ENCODE measurements at places on chromosomes 7 and 10.
A peak's percentile ranks its signal among the peaks of the same experiment; 100 is the strongest.

GRCh38 chr7:35694161-35694783 is 663 bp downstream of the HERPUD2 start:
- DNase-seq = no peak
- H3K4me3 ChIP-seq = peak overlapping the region; percentile 97
- peaks cover 29% of the 10 kb centered on the region for H3K27me3 ChIP-seq
- no peaks in the 10 kb centered on the region for H3K36me3 ChIP-seq

- no peaks in the 10 kb centered on the region for H3K36me3 ChIP-seq
- peaks cover 13% of the 10 kb centered on the region for H3K4me1 ChIP-seq
- H3K27me3 ChIP-seq = no peaks in the 10 kb centered on the region
- no peak overlapping the region for H3K4me3 ChIP-seq
- no peak overlapping the region for H3K27ac ChIP-seq
- no peak for DNase-seq
Observed at GRCh38 chr10:123635745-123636144, 30.4 kb upstream of the GPR26 start.

DNA sequence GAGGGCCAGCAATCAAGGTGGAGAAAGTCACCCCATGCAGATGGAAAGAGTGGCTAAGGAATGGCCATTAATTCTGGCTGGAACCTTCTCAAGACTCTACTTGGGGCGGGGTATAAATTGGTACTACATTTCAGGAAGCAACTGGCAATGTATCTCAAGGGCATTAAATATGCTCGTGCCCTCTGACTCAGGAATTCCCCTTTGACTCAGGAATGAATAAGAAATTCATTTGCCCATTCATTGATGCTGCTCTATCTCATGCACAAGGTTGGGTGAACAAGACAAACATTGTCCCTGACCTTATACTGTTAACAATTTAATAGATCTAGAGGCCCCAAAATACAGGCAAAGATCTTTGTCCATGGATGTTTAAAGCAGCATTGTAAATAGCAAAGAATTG is 188.1 kb downstream of the MYOF start:
- H3K4me3 ChIP-seq = no peak overlapping the region
- no peak overlapping the region for H3K27ac ChIP-seq
- no peak for DNase-seq
- peaks cover 9% of the 10 kb centered on the region for H3K4me1 ChIP-seq

- H3K27ac ChIP-seq = no peak overlapping the region
- no peaks in the 10 kb centered on the region for H3K27me3 ChIP-seq
- no peaks in the 10 kb centered on the region for H3K4me1 ChIP-seq
- DNase-seq = no peak
- no peaks in the 10 kb centered on the region for H3K36me3 ChIP-seq
Observed at GRCh38 chr10:49176310-49177268, 11.6 kb downstream of the TMEM273 start.

DNA sequence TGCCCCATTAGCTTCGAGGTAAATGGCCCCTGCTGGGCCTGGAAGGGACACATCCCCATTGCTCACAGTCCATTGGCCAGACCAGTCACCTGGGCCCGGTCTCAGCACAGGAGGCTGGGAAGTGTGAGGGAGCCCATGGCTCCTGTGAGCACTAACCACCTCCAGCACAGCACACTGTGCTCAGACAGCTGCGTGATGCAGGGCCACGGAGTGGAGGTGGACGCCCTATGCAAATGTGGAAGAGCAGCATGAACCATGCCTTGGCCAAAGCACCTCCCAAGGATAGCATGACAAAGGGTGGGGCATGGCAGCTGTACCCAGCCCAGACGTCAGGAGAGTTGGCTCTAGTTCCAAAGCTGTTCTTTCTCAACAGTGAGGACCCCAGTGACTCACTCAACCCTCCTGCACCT is 120.1 kb upstream of the ZMIZ1 start:
- DNase-seq = no peak
- H3K4me1 ChIP-seq = no peaks in the 10 kb centered on the region
- H3K4me3 ChIP-seq = no peak overlapping the region
- no peaks in the 10 kb centered on the region for H3K36me3 ChIP-seq
- no peak overlapping the region for H3K27ac ChIP-seq
- no peaks in the 10 kb centered on the region for H3K27me3 ChIP-seq

DNA sequence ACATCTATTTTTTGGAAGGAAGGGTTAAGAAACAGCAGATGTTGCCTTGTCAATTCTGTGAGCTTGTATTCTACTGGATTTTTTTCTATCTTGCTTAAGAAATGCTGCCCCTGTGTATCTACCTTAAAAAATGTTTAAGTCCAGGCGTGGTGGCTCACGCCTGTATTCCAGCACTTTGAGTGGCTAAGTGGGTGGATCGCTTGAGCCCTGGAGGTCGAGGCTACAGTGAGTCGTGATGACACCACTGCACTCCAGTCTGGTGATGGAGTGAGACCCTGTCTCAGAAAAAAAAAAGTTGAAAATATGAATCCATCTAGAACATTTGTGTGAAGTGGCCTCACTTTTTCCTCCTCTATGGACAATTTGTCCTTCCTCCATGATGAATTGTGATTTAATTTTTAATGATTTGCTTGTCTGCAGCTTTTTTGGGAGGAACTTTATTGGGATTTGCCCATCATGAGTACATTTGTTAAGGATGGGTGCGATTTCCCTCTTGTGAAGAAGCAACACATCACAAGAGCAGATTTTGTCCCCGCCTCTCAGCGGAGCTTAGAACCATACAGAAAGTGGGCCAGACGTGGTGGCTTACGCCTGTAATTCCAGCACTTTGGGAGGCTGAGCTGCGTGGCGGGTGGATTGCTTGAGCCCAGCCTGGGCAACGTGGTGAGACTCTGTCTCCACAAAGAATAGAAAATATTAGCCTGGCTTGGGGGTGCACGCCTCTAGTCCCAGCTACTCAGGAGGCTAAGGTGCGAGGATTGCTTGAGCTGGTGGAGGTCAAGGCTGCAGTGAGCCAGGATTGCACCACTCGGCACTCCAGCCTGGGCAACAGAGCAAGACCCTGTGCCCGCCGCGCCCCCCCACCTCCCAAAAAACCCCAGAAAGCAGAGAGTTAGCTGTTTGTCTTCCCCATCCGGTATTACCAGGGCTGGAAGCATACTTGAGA is 57.7 kb downstream of the DNAJB6 start:
- H3K4me1 ChIP-seq = peaks cover 5% of the 10 kb centered on the region
- H3K4me3 ChIP-seq = no peak overlapping the region
- H3K36me3 ChIP-seq = peaks cover 15% of the 10 kb centered on the region

- H3K27me3 ChIP-seq = no peaks in the 10 kb centered on the region
- DNase-seq = no peak
- no peaks in the 10 kb centered on the region for H3K36me3 ChIP-seq
Observed at GRCh38 chr7:121046893-121047468, 58.5 kb downstream of the CPED1 start.

DNA sequence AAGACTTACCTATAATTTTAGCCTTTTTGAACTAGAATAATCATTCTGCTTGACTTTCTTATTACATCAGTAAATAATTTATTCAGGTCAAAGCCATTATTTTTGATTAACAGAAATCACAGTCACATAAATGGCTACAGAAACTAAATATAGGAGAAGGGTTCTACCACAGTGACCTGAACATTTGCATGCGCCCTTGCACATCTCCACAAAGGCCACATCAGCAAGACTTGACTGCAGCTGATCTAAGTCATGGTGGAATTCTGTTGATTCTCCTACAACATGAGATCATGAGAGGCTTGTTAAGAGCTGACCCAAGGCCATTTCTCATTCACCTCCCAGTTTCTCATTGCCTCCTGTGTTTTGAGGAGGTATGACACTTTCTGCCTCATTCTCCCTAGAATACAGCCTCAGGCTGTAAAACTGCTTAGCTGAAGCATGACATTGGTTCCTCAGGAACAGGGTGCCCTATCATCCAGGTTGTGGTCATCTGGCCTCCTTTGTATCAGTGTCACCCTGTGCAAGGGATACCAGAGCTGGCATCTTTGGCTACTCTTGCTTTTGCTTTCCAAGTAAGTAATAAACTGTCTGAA is 6.7 kb upstream of the IMMP2L start:
- H3K27ac ChIP-seq = no peak overlapping the region
- no peaks in the 10 kb centered on the region for H3K27me3 ChIP-seq
- no peak overlapping the region for H3K4me3 ChIP-seq
- DNase-seq = no peak
- H3K36me3 ChIP-seq = peaks cover 7% of the 10 kb centered on the region

- no peaks in the 10 kb centered on the region for H3K27me3 ChIP-seq
- no peak for DNase-seq
- no peak overlapping the region for H3K4me3 ChIP-seq
- H3K27ac ChIP-seq = no peak overlapping the region
- H3K36me3 ChIP-seq = no peaks in the 10 kb centered on the region
Observed at GRCh38 chr10:14365266-14365665, 34.5 kb upstream of the FRMD4A start.

DNA sequence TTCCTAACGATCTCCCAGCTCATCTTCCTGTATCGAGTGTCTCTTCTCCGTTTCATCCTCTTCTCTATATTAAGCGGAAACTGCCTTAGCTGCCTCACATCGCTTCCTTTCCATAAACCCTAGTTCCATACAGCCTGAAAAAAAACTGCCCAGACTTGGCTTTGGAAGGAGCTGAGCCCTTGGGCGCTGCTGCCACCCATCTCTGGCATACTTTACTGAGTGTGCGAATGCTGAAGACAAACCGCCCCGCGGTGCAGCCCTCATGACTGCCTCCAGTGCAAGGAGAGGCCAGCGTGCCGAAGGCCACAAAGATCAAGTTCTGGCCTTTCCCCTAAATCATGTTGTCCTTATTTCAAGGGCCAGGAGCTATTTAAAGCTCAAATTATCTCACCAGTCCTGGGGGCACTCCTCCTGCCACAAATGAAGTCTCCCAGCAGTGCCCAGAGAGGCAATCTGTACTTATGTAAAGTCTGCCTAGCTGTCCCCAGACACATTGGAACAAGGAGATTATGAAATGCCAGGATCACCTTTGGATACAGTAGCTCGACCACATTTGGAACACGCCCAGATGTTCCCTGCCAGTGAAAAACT is 25.2 kb downstream of the YWHAG start:
- peaks cover 15% of the 10 kb centered on the region for H3K36me3 ChIP-seq
- DNase-seq = no peak
- H3K4me3 ChIP-seq = no peak overlapping the region
- H3K27ac ChIP-seq = peak overlapping the region; percentile 66
- H3K27me3 ChIP-seq = no peaks in the 10 kb centered on the region

- H3K27me3 ChIP-seq = no peaks in the 10 kb centered on the region
- H3K36me3 ChIP-seq = no peaks in the 10 kb centered on the region
- H3K4me1 ChIP-seq = no peaks in the 10 kb centered on the region
- no peak for DNase-seq
Observed at GRCh38 chr7:140035400-140036223, 27.1 kb downstream of the PARP12 start.

DNA sequence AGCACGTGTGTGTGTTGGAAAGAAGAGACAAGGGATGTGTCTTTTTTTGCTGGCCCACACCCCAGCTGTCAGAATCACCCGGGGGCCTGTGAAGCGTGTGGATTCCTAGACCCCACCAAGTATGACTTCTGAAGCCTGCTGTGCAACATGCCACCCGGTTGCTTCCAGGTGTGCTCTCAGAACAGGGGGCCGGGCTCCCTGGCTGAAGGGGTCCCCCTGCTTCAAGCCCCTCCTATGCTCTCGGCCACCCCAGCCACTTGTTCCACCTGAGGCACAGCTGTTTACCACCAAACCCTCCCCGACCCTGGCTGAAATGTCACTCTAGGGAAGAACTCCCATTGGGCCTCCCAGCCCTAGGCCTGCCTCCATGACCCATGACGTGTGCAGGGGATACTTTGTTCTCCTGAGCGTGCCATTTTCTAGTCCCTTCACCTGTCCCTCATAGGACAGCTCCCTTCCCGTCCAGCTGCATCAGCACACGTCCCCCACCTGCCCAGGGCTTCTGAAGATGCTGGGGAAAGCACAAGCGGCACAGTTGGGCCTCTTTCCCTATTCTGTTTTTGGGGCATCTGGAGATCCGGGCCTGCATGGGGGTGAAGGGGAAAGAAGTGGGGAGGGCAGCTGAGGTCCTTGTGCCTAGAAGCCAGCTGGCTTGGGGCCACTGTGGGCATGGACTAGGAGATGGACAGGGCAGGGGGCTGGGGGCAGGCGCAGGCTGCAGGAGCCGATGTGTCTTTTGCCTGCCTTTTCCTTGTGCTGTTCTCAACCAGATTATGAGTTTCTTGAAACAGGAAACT is 33.3 kb downstream of the CRHR2 start:
- no peak for DNase-seq
- H3K27ac ChIP-seq = no peak overlapping the region
- no peaks in the 10 kb centered on the region for H3K4me1 ChIP-seq
- no peaks in the 10 kb centered on the region for H3K36me3 ChIP-seq
- H3K27me3 ChIP-seq = no peaks in the 10 kb centered on the region

GRCh38 chr10:132392811-132393694 is 3.9 kb upstream of the PWWP2B start:
- H3K4me1 ChIP-seq = peaks cover 14% of the 10 kb centered on the region
- H3K27me3 ChIP-seq = peaks cover 5% of the 10 kb centered on the region
- no peaks in the 10 kb centered on the region for H3K36me3 ChIP-seq
- H3K4me3 ChIP-seq = no peak overlapping the region
- no peak overlapping the region for H3K27ac ChIP-seq

GRCh38 chr10:132564690-132565089 is 27.1 kb downstream of the INPP5A start:
- H3K36me3 ChIP-seq = no peaks in the 10 kb centered on the region
- no peaks in the 10 kb centered on the region for H3K4me1 ChIP-seq
- H3K27ac ChIP-seq = no peak overlapping the region
- H3K4me3 ChIP-seq = no peak overlapping the region

DNA sequence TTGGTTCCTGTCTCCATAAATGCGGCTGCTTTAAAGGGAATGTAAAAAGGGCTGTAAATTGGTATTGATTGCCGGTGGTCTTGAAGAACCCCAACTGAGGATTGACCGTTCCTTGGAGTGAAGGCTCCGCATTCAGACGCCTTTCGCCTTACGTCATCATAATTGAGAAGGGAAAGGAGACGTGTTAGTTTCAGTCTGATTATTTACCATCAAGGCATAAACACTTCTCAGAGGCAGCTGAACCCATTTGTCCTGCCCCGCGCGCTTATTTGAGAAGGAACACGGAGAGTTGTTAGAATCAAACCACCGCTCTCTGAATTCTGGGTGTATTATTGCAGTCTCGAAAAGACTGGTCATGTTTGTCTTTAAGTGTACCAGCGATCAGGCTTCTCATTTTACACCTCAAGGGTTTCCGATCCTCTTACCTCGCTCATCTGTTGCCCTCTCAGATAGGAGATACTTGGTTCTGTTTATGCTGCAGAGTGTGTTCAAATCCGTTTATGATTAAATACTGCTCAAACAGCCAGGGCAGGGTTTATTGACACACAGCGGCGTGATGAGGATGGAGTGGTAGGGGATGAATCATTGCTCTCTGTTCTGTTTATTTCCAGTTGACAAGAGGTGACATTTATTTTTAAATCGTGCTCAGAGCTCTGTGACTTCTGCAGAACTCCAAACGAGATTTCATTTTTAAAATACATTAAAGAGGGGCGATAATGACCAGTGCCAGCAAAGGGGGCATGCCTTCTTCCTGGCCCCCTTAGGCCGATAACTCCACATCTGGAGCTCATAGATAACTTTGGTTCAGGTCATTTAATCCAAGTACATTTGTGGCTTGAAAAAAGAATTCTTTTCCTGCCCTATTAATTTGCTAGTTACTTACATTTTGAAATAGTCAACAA is 30.4 kb downstream of the FOXK1 start:
- H3K36me3 ChIP-seq = no peaks in the 10 kb centered on the region
- peaks cover 9% of the 10 kb centered on the region for H3K4me1 ChIP-seq
- H3K27ac ChIP-seq = no peak overlapping the region
- no peak for DNase-seq

GRCh38 chr10:74593470-74593869 is 232.9 kb upstream of the KAT6B start:
- H3K27ac ChIP-seq = no peak overlapping the region
- H3K4me3 ChIP-seq = no peak overlapping the region
- no peaks in the 10 kb centered on the region for H3K4me1 ChIP-seq

- H3K27me3 ChIP-seq = no peaks in the 10 kb centered on the region
- DNase-seq = peak; percentile 51
- H3K36me3 ChIP-seq = no peaks in the 10 kb centered on the region
Observed at GRCh38 chr7:64630496-64630895, 35.4 kb upstream of the ZNF107 start.

Measured in GM23338 (cell line).